NCI-H187 (cell line): ENCODE measurements at places on chromosomes 2 and 18.

GRCh38 chr2:107648781-107649404 lies 177.8 kb upstream of the RGPD4 start:
- DNase-seq = no peak

DNA sequence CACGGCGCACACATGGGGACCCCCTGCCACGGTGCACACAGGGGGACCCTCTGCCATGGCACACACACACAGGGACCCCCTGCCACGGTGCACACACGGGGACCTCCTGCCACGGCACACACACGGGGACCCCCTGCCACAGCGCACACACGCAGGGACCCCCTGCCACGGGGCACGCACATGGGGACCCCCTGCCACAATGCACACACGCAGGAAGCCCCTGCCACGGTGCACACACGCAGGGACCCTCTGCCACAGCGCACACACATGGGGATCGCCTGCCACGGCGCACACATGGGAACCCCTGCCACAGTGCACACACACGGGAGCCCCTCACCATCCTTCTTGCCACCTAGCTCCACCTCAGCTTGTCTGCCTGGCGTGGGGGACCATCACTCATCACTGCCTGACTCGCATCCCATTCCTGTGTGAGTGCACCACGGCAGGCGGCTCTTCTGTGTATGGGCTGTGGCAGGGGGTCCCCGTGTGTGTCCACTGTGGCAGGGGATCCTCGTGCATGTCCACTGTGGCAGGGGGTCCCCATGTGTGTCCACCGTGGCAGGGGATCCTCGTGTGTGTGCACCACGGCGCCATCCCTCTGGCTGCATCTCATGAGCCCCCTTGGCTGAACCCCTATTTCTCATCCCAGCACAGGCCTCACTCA lies 206.7 kb downstream of the EIPR1 start:
- DNase-seq = no peak

DNA sequence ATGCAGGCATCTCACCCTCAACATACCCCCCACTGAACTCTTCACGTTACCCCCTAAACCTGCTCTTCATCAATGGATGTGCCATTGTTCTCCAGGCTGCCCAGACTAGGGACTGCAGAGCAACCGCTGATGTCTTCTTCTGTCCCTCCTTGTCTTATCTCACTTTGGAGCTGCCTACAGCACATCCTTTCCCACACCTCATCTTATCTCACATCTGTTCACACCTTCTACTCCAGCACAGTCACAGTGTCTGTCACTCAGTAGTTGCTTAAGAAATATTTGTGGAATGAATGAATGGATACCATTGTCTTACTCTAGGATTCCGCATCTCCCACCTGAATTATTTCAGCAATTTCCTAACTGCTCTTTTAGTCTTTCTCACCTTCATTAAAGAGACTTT lies 144.5 kb downstream of the ANTXR1 start:
- no peak for DNase-seq

DNA sequence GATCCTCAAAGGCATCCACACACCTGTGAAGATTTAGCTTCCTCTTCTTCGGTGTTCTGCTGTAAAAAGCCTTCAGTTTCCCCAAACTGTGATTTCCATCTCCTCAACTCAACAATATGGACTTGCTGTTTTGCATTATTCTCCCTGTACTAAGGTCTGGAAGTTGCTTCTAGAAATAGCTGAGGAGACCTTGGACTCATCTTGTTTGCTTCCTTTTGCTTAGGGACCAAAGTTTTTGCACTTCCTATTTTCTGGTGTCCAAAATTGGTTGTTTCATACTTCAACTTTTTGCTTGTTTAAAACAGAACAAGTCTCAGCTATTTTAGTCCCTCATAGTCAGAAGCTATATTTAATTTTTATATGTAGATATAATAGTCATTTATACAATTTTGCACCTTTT lies 201.9 kb upstream of the COPS8 start:
- DNase-seq = no peak

DNA sequence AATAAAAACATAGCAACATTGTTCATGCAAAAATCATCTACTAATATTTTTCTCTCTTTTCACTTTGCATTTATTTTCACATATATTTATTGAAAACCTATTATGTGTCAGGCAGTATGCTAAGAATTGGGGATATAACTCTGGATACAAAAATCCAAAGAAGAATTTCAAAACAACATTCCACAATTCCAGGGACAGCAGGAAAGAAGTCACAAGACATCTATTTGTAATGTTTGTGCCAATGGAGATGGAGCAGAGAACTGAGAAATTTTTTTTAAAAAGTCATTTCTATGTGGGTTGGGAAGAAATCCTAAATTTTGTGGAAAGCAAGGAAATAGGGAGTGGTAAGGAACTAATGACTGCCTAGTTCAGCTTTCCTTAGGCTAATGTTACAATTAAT lies 128.6 kb upstream of the TLK1 start:
- DNase-seq = no peak
